GM19239 (cell line): ENCODE measurements at places on chromosomes 16 and 17.
A peak's percentile ranks its signal among the peaks of the same experiment; 100 is the strongest.

DNA sequence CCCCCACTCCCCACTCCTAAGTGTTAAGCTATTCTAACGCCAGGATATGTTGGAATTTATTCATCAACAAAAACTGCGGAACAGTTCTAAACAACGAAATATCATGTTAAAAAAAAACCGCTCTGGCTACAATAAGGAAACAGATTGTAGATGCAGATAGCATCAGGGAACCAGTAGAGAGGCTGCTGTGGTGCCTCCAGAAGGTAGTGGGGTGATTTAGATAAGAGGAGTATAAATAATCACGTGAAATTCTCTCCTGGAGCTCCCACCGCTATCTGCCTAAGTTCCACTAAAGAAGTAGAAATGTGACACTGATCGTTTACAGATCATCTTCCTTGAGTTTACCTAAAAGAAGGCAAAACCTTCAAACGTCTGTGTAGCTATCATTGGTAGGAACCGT, 8.0 kb downstream of the AHSP start:
- DNase-seq, result no peak

DNA sequence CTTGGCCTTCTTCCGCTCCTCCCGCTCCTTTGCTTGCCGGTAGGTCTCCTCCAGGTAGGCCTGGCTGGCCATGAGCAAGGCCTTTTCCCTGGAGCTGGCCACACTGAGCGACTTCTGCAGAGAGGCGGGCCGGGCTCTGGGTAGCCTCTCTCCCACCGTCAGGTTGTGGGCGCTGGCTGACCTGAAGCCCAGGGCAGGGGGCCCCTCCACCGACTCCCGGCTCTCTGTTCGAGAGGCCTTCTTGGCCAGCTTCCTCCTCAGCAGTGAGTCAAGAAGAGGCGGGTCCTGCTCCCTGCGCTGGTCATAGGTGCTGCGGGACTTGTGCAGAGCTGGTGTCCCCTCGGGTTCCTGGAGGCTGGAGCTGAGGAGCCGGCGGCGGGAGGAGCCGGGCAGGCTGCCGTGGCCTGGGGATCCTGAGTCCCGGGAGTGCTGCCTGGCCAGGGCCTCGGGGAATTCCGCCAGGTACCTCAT, 12.8 kb downstream of the GPR179 start:
- DNase-seq, result no peak

- DNase-seq, result no peak
Observed at GRCh38 chr17:4678448-4679026, 25.4 kb downstream of the PELP1 start.

DNA sequence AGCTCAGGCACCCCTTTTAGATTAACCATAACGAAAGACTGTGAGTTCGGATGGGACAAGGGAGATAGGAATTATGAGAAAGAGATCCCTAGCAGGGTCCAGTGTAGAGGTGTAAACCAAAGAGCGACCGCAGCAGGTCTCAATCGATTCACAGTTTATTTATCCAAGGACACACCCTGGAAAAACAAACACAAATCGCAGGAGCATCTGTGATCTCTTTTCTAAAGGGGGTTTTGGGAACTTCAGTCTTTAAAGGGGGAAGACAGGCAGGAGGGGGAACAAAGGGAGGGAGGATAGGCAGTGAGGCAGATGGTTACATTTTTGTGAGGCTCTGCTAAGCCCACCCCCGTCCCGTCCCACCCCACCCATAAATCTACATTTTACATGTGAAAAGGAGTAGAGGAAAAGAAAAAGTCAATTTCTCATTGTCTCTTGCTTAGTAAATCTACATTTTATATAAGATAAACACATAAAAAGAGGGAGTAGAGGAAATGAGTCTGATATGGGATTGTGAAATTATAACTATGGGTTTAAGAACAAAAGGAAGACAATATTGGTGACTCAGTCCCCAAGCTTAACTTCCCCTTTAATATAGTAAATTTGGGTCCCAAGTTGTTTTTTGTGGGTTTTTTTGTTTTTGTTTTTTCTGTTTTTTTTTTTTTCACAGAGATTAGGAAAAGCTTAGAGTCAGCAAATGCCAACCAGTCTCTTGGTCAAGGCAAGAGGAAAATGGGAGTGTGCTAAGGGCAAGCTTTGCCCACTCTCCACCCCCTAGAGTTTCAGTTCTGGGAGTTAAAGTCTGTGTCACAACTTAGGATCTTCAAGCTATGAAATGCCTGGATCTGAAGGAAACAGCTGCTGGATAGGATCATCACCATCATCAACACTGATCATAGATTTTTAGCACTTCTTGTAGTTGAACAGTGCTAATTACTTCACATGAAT, 160.9 kb upstream of the CDH5 start:
- no peak for DNase-seq

GRCh38 chr17:5466295-5466694, 2.5 kb downstream of the DHX33 start:
- no peak for DNase-seq

DNA sequence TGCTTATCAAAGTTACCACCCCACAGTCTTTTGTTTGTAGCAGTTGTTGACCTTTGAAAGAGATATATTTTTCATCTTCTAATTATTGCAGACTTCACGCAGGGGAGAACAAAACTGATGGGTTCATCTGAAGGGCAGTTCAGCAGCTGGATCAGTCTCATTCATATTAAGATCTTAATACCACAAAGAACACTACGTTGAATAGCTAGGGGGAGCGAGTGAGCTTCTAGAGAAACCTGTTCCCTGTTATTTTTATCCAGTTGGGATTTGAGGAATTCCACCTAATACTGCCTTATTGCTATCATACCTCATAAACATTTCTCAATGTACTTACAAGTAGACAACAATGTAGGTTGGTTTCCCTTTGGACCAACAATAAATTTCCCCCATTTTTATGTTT, 306.1 kb upstream of the KIF2B start:
- no peak for DNase-seq

DNA sequence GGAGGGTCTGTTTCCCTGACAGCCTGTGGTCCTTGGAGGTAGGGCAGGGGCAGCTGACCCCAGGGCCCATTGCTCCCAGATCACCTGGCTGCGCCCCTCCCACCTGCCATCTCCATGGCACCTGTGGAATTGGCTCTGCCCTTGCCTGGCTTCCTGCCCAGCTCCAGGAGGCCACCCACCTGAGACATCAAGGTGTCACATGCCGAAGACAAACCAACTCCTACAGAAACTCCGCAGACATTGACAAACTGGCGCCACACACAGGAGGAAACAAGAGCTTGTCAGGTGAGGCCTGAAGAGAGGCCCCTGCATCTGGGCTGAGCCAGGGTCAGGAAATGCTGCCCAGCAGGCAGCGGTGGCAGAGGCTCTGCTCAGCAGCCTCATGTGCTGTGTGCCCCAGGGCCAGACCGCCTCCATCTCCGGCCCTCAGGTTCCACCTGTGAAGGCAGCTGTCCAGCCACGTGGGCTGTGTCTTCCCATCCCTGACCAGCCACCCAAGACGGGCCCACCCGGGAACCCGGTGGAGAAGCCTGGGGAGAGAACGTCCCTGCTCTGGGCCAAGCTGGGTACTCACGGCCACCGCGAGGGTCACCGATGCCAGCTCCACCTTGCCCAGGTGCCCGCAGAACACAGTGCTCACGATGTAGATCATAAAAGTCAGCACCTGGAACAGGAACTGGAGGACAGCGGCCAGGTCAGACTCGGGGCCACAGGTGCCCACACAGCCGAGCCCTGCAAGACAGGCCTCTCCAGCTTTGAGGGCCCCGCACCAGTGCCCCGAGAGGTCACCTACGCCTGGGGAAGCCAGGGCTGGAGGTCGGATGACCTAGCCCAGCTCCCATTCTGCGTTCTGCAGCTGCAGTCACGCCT, 1.6 kb downstream of the SLC47A2 start:
- DNase-seq, result no peak

DNA sequence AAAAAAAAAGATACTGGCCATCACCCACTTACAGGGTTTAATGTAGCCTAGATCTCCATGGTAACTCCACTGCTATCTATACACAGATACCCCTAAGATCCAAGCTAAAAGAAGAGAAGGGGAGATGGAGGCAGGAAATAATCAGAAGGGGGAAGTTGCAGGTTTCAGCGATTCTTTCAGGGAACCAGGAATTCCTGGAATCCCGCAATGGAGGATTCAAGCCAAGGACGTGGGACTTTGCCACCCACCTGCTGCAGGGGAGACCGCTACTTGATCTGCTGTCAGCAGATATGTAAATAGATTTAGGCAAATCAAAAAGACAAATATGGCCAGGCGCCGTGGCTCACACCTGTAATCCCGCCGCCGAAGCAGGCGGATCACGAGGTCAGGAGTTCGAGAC, 121.1 kb downstream of the AIPL1 start:
- DNase-seq, result no peak

DNA sequence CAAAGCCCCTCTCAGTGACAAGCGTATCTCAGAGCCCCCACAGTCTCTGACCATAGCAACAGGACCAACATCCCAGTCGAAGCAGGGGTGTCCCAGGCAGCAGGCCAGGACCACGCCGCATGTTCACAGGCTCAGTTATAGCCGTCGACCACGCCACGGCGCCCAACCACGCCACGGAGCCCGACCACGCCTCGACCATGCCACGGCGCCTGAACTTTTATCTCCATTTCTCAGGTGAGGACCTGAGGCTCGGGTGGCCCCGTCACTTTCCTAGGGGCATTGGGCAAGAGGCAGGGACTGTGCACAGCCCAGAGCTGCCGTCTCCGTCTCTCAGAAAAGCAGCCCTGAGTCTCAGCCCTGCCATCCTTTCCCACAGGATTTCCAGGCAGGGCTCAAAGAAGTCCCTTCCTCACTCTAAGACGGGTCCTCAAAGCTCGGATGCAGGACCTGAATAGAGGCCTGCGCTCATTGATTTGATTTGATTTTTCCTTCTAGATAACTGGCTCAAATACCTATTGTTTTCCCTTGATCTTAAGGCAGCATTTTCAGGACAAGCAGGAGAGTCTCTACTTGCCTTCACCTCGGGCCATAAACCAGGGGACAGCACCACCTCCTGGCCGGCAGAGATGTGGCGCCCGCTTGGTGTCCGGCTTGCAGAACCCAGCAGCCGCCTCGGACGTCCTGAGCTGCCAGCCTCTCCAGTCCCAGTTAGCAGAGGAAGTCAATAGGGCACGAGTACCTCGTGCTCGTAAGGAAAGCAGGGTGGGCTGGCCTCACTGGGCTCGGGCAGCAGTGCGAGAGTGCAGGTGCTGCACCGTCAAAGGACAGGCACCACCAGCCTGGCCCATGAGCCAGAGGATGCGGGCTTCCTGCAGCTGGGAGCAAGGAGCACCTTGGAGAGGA, 38.8 kb downstream of the C16orf95 start:
- peak; percentile 69 for DNase-seq

- no peak for DNase-seq
Observed at GRCh38 chr16:87534030-87534653, 41.3 kb upstream of the ZCCHC14 start.

GRCh38 chr17:56594320-56595107, 1.0 kb downstream of the NOG start:
- peak; percentile 13 for DNase-seq

DNA sequence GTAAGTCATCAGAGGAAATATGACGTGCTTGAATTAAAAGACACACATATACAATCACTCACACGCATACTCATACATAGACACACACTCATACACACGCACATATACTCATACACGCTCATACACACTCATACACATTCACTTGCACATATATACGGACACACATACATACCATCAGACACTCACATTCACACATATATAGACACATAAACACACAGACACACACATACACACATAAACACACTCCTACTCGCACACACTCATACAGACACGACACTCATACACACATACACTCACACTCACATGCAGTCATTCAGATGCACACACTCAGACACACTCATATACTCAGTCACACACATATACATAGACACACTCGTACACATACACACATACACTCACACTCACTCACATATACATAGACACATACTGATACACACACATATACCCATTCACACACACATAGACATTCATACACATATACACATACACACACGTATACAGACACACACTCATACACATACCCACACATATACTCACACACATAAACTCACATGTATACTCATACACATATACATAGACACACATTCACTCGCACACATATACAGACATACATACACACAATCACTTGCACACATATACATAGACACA, 24.9 kb upstream of the NUDT16L1 start:
- DNase-seq, result no peak

DNA sequence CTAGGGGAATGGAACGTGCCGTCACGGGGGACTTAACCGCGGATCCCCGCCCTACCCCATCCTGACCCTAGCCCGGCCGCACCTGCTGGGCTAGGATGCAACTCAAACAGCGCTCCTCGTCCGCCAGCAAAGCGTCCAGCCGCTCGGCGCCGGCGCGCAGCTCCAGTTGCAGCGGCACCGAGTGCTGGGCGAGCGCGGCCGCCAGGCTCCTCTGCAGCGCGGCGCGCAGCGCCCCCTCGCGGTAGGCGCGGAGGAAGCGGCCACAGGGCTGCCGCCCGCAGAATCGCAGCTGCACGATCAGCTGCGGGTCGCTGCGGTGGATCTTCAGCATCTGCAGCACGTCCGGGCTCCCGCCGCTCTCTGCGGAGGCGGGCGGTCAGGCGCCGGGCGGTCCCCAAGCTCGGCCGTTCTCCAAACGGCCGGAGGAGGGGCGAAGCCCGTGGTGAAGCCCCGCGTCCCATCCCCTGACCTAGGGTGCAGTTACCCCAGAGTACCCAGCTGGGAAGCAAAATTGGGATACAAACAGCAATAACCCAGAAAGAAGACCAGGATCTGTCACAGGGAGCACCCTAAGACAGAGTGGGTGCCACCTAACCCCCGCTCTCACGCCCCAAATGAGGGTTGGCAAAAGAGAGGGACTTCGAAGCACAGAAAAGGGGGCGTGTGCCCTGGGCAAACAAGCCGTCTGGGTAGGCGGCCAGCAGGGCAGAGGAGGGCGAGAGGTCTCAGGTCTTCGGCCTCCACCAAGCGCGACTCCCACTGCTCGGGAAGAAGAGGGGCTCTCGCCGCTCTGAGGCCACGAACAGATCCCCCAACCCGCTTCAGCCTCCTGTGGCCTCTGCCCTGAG, 4.2 kb downstream of the TRADD start:
- DNase-seq, result peak; percentile 89

GRCh38 chr16:84500531-84500930, 3.9 kb downstream of the MEAK7 start:
- DNase-seq, result no peak

- DNase-seq, result no peak
Observed at GRCh38 chr17:1873418-1873817, 43.6 kb downstream of the RPA1 start.

GRCh38 chr17:48037036-48037837, at the start of gene COPZ2:
COPZ2 (minus strand) TSS chr17:48037797; CDS start chr17:48037777, 20 bp downstream.
- DNase-seq, result peak; percentile 53
